Fibroblast of the aortic adventitia (primary cell): ENCODE measurements at places on chromosomes 3 and 15. TPM values are rescaled to one million over a fixed set of nuclear protein-coding genes. Genes with fewer than 3 reads are reported as not detected.

DNA sequence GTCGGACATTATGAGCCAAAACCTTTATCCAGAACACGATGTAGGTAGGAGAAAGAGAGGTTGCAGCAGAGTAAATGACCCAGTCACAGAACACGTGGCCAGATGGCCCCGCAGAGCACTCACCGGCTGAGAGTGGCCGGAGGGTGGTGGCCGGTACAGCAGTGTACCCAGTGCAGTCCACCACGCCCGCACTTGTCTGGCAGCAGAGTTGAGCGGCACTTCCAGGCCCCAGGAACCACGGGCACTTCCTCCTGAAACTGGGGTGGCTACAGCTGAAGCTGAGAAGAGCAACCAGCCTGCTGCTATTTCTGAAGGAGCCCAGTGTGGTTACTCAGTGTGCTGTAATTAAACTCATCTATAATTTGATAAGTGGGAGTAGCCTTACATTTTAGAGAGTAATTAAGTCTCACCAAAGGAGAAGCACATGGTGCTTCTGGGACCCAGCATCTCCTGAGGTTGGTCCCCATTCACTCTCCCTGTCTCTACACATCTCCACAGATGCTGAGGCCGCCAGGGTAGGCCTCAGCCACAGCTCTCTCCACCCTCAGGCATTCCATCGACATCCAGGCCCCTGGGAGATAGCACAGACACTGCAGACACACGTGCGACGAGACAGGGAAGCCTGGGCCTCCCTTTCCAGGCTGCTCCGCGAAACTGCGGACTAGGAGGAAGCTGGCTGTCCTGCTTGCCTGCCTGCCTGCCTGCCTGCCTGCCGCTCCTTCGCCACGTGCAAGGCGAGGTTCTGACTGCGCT, 49.8 kb downstream of the BDH1 start:
- DNase-seq: no peak

DNA sequence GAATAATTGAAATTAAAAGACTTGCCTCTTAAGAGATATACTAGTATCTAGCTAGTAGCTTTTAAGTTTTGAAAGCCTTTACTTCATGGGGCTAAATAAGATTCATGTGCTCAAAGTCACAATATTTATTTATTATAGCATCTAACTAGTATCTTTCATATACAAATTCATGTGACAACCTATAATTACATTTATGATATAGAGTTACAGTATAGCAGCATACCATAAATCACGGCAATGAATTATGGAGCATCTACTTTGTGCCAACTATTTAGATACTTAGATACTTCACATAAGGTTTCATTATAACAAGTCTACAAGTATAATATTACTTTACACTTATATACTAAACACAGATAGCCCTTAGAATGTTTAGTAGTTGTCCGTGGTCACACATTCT, 229.4 kb downstream of the TPRG1 start:
- no peak for DNase-seq

DNA sequence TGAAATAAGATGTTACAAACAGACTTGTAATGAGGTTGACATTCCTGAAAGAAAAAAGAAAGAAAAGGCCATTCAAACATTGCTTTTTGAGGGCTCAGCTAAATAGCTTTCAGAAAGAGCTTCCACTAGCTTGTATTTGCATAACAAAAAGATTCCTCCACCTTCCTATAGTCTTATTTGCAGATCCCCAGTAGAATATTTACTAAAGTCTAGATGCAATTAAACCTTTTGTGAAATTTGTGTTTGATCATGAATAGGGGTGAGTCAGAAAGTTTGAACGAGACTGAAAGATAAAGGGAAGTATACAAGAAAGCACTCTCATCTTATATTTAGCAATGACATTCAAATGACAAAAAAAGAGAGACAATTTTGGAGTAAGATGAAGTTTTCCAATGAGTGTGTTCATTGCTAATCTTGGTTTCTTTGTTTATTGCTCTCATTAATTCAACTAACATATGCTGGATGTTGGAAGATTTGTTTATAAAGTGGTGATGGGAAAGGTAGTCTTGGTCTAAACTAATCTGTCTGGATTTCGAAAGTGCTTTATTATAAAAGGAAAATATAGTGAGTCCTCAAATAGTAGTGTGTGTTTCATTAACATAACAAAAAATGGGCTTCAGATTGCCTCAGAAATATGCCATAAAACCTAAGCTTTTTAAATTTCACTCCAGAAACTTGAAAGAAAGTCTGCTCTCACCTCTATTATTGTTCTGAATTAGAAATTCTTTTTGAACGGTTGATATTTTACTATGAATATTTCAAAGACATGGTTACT, 9.1 kb upstream of the CADPS start:
- DNase-seq: no peak

DNA sequence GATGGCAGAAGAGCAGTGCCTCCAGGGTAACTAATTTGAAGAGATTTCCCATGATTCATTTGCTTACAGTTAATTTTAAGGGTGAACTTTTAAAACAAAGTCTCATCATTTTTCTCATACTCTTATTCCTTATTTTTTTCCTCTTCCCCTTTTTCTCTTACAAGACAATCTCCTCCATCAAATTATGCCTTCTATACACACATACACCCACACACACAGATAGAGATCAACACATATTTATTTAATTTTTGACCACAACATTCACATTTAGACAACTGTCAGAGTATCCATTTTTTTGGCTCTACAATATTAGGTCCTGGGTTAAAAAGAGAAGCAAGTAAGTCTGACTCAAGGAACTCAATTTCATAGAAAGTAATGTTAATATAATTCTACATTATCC, 37.6 kb downstream of the AAGAB start:
- no peak for DNase-seq

DNA sequence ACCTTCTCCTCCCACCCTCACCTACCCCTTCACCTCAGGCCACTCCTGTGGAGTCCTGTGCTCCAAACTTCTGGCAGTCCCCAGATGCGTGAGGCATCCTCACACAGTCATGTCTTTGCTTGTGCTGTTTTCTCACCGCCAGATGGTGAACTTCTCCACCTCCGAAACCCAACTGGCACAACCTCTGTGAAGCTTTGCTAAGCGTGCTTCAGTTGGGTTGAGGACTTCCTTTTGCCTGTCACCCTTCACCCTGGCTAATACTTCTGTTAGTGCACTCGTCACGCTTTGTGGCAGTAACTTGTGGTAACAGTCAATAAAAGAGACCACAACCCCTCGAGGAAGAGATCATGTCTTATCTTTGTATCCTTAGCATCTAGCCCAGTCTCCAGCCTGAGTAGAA, 42.0 kb upstream of the SKOR1 start:
- DNase-seq: no peak

- peak; percentile 29 for DNase-seq
Measured at GRCh38 chr3:149450281-149450680, 24.2 kb upstream of the TM4SF4 start.

- DNase-seq: no peak
Measured at GRCh38 chr3:184884359-184885017, 72.5 kb downstream of the VPS8 start.

Gene CLRN1
- total RNA-seq: not detected in 2 replicates

GRCh38 chr3:183279371-183279770, 26.3 kb downstream of the B3GNT5 start:
- no peak for DNase-seq

Gene DNAJA4
- total RNA-seq: 0.65 and 2.3 TPM in 2 replicates

DNA sequence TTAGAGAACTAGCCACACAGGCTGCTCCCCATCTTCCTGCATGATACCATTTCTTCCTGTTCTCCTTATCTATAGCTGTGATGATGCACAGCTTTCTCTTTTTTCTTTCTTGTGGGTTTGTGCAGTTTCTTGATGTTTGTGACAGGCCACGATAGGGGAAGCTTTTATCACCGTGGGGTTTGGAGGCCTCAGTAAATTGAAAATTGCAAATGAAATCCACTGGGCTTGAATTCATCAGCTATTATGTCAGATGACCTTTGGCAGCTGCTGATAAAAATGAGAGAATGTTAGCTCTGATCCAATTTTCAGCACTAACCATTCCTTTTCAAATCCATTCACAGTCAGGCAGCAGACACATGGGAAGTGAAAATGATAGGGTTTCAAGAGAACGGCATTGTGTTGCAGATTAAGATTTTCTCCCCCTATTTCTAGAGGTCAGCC, 176.9 kb upstream of the SOX2 start:
- peak; percentile 69 for DNase-seq

- peak; percentile 26 for DNase-seq
Measured at GRCh38 chr3:8319935-8320634, 181.5 kb upstream of the LMCD1 start.

DNA sequence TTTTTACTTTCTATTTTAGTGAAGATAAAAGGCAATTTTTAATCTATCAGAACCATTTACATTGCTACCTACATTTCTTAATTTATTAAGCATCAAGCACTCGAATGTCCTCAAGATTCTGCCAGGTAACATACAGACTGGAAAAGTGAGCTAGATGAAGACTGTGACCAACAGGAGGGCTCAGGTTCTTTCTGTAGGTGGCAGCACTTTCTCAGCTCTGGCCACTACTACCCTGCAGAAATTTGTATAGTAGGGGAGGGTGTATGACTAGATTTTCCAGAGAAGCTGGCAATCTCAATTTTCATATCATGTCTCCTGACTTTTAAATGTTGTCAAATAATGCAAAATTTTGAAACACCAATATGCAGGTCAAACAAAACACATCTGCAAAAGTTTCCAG, 165.0 kb upstream of the SUCLG2 start:
- no peak for DNase-seq

Gene PIF1
- total RNA-seq: 2.0 and 7.4 TPM in 2 replicates

DNA sequence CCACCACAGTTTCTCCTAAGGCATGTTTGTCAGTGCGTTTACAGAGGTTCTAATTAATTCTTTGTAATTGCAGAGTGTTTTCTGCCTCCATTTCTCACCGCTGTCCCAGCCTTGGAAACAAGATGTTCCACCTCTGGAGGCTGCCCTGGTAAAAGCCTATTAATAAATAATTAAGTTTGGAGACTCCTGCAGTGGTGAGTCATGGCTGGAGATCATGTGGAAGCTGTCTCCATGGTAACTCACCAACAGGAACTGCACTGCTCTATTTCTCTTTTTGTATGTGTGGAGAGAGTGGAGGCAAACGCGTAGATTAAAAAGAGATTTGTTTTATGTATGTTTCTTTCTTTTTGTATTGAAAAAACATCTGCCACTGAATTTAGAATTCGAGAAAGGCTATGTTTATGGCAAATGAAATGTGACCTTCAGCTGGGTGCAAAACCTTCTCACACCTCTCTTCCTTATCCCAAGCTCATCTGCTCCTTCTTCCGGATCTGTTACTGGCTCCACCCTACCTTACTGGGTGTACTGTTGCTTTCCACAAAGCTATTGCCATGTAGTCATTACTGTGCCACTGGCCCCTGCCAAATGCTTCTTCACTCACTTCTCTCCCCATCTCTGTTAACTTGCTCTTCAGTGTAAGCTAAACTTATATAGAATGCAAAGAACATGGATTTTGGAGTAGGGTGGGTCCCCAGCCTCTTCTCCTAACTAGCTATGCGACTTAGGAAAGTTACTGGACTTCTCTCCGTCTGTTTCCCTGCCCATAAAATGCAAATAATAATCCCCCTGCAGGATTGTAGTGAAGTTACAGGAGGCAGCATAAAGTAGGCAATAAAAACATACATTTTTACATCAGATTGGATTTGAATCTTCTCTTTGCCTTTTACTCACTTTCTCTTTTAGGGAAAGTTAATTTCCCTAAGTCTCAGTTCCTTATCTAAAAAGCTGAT, 778.5 kb downstream of the NTRK3 start:
- peak; percentile 88 for DNase-seq

DNA sequence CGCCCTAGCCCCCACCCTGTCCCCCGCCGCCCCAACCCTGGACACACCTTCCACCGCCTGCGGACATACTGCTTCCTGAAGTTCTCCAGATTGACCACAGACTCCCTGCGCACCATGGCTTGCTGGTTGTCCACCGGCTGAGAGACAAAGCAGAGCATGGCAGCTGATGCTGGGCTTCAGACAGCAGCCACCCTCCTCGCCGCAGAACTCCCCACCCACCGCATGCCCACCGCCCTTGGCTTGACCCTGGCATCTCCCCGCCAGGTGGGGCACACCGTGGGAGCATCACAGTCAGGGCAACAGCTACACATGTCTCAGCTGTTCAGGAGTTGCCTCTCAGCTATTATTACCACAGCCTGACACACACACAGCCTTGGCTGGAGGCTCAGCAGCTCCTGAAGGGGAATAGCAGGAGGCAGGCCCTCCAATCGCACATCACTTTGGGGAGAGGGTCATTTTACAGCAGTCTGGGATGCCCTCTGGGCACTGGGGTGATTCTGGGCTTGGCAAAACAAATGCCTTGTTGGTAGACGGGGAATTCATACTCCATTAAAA, 78.4 kb upstream of the HERC1 start:
- no peak for DNase-seq

Gene IVD
- total RNA-seq: 21.9 and 33.6 TPM in 2 replicates

Gene AGTR1
- total RNA-seq: 2.4 and 3.2 TPM in 2 replicates

Gene IMPG2
- total RNA-seq: 0.45 and 0.65 TPM in 2 replicates

- DNase-seq: peak; percentile 87
Measured at GRCh38 chr15:98154863-98155262, 194.4 kb downstream of the ARRDC4 start.

Gene ZNF860
- 0.33 and 1.2 TPM in 2 replicates for total RNA-seq

Gene CAPN3
- 1.6 and 2.5 TPM in 2 replicates for total RNA-seq

DNA sequence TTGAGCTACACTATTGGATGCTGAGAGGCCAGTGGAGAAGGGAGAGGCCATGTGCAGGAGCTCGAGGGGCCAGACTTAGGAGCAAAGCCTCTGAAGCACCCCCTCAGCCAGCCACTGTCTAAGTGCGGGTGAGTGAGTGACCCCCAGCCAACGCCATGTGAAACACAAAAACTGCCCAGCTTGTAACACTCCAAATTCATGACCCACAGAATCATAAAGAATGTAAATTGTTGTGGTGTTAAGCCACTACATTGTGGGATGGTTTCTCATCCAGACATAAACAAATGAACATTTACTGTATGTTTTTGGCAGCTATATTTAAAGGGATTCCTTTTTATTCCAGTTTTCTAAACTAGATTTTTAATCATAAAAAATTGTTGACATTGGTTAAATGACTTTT, 27.2 kb upstream of the TMEM158 start:
- no peak for DNase-seq

GRCh38 chr15:68492855-68493254, 60.9 kb upstream of the ITGA11 start:
- peak; percentile 84 for DNase-seq

DNA sequence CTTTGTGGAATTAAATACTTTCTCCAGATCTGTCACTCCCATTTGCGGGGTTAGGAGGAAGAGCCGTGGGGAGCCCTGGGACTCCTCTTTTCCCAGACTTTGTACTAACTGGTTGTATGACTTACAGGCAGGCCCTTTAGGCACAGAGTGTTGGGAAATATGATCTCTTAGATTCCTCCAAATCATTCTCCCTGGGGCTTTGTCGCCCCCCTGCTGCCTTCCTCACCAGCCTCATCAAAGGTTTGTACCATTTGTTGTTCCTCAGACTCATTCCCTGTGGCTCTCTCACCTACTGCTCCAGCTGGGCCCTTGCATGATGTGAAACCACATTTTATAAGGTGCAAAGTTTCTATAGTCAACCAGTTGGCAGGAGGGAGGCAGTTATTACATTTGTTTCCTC, 56.4 kb downstream of the CRYGS start:
- no peak for DNase-seq

GRCh38 chr3:197541756-197542539, 13.8 kb downstream of the BDH1 start:
- no peak for DNase-seq
